Ascending aorta (tissue), 2 donors: ENCODE measurements at places on chromosomes 4 and X.

DNA sequence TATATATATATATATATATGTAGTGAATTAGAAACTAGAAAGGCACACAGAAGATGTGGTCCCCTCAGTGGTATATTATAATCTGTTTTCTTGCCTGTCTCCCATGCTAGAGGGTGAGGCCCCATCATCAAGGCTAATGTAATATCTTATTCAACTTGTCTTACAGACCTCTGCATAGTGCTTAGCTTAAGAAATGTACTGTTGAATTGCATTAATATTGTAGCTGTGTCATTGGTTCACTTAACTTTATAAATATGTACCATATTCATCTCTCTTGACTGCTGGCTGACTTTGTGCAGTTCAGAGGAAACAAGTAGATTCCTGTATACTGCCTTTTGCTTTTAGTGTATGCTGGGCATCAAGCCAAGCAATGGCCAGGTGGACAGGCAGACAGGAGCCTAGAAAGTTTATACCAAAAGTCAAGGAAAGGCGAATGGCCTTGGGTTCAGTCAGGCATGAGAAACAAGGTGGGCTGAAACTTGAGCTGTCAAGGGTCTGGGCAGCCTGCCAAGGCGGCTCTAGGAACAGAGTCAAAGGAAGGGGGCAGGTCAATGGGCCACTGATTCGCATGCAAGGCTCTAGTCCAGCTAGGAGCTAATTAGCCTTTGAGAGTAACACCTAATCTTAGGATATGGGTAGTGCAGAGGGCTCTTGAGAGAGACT is 78.8 kb upstream of the LEF1 start:
- no peaks in the 10 kb centered on the region for H3K4me1 ChIP-seq
- no peak for DNase-seq
- H3K27me3 ChIP-seq, result no peaks in the 10 kb centered on the region
- H3K36me3 ChIP-seq, result no peaks in the 10 kb centered on the region
- no peak overlapping the region for H3K4me3 ChIP-seq

GRCh38 chr4:124433500-124433899 is 279.0 kb downstream of the ANKRD50 start:
- H3K27me3 ChIP-seq, result no peaks in the 10 kb centered on the region
- H3K4me1 ChIP-seq, result no peaks in the 10 kb centered on the region
- no peak overlapping the region for H3K27ac ChIP-seq
- no peak overlapping the region for H3K4me3 ChIP-seq
- H3K36me3 ChIP-seq, result no peaks in the 10 kb centered on the region

DNA sequence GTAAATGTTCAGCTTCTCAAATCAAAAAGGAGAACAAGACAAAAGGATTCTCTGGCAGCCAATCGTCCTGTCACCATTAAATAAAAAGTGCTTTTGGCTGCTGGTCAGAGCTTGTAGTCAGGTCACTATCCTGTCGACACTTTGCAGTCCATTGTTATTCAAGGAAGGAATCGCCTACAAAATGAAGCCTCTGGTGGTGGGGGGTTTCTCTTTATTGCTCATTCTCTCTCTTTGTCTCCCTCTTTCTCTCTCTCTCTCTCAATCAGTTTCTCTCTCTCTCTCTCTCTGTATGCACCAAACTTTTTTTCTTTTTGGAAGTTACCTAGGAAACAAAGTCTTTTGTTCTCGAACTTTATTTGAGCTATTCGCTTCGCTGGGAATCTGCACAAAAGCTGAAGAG is 17.6 kb upstream of the SCML1 start:
- no peak overlapping the region for H3K27ac ChIP-seq
- H3K27me3 ChIP-seq, result no peaks in the 10 kb centered on the region
- DNase-seq, result no peak
- no peak overlapping the region for H3K4me3 ChIP-seq
- no peaks in the 10 kb centered on the region for H3K4me1 ChIP-seq

- H3K27me3 ChIP-seq, result no peaks in the 10 kb centered on the region
- H3K27ac ChIP-seq, result no peak overlapping the region
- no peaks in the 10 kb centered on the region for H3K36me3 ChIP-seq
- peaks cover 6% of the 10 kb centered on the region for H3K4me1 ChIP-seq
Measured at GRCh38 chr4:75742451-75742850, 18.1 kb downstream of the USO1 start.

DNA sequence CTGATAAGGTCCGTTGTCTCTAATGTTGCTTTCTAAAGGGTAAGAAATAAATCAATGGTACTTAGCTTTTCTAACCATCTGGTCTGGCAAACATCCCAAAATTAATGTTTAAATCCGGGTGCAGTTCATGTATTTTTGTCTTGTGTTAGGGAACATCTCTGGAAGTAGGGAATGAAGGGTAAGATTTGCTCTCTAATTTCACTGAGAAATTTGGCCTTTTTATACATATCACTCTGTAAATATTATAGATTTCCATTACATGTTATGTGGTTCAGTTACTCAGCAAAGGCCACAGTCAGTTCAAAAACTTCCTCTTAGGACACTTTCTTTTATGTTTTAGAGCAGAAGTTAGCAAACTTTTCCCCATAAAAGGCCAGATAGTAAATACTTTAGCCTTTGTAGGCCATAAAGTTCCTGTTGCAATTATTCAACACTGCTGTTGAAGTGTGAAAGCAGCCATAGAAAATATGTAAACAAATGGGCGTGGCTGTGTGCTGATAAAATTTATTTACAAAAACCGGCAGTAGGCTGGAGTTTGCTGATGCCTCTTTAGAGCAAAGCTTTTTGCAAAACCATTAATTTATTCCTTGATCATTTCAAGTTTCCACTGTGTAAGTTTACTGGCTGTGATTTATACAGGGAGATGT is 218.1 kb downstream of the ANTXR2 start:
- no peak for DNase-seq
- H3K4me3 ChIP-seq, result no peak overlapping the region
- H3K27ac ChIP-seq, result no peak overlapping the region
- no peaks in the 10 kb centered on the region for H3K4me1 ChIP-seq
- H3K27me3 ChIP-seq, result no peaks in the 10 kb centered on the region

DNA sequence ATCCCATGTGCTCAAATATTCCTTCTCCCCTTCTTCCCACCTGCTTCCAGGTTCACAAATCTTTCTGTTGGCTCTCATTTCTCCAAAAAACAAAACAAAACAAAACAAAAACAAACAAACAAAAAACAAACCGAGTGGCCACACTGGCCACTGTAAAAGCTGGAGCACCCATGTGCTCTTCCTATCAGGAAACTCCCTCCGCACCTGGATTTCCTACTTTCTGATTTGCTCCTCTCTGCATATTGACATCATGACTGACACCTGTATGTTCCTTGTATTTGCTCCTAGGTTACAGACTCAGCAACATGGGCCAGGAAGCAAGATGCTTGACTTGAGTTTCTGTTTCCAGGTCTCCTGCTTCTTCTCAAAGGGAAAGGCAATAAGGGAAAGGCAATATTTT is 258.8 kb downstream of the GPC3 start:
- H3K27me3 ChIP-seq, result no peaks in the 10 kb centered on the region
- no peak overlapping the region for H3K4me3 ChIP-seq
- no peak overlapping the region for H3K27ac ChIP-seq
- H3K4me1 ChIP-seq, result no peaks in the 10 kb centered on the region

GRCh38 chrX:67582436-67582835 is 38.6 kb downstream of the AR start:
- H3K4me3 ChIP-seq, result no peak overlapping the region
- no peaks in the 10 kb centered on the region for H3K4me1 ChIP-seq
- DNase-seq, result no peak
- no peaks in the 10 kb centered on the region for H3K36me3 ChIP-seq
- no peak overlapping the region for H3K27ac ChIP-seq

DNA sequence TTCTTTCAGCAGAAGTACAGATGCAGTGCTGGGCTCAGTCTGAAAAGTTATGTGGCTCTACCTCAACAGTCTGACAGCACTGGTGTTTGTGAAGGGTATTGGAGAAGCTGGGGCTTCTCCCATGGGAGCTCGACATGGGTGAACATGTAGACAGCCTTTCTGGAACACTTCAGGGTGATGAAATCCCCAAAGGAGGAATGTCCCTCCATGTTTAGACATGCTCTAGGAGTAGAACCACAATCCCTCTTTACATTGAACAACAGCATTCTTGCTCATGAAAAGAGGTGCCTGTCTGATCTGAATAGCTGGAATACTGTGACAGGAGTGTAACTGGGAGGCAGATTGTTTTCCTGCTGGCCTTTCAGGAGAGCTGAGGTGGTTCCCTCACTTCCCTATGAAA is 53.8 kb upstream of the NAP1L2 start:
- no peak for DNase-seq
- H3K36me3 ChIP-seq, result no peaks in the 10 kb centered on the region
- H3K4me3 ChIP-seq, result no peak overlapping the region
- no peaks in the 10 kb centered on the region for H3K27me3 ChIP-seq
- no peaks in the 10 kb centered on the region for H3K4me1 ChIP-seq
- H3K27ac ChIP-seq, result no peak overlapping the region

DNA sequence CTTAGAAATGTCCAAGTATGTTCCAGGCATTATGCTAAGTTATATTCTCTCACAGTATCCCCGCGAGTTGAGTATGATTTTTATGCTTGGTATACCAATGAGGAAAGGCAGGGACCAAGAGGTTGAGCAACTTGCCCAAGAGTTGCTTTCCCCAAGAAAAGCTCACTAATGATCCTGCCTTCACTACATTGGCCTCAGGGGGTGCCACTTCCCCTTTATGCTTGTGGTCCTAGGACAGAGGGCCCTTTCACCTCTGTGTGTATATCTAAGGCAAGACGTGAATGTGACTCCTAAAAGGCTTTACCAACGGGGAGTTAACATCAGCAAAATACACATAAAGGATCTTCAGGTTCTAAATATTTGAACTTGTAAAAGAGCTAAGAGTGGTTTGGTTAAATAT is 164.4 kb upstream of the CPEB2 start:
- DNase-seq, result no peak
- H3K36me3 ChIP-seq, result no peaks in the 10 kb centered on the region
- no peaks in the 10 kb centered on the region for H3K27me3 ChIP-seq
- H3K27ac ChIP-seq, result no peak overlapping the region
- no peak overlapping the region for H3K4me3 ChIP-seq

- H3K4me3 ChIP-seq, result no peak overlapping the region
- no peaks in the 10 kb centered on the region for H3K4me1 ChIP-seq
- H3K36me3 ChIP-seq, result no peaks in the 10 kb centered on the region
- no peak overlapping the region for H3K27ac ChIP-seq
Measured at GRCh38 chrX:81489987-81490386, 288.1 kb downstream of the SH3BGRL start.

DNA sequence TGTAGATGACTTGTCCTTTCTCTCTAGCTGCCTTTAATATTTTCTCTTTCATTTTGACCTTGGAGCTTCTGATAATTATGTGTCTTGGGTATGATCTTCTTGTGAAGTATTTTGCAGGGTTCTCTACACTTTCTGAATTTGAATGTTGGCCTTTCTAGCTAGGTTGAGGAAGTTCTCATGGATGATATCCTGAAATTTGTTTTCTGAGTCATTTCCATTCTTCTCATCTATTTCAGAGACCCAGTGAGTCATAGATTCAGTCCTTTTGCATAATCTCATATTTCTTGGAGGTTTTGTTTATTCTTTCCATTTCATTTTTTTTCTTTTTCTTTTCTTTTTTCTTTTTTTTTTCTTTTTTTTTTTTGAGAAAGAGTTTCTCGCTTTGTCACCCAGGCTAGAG is 585.7 kb upstream of the PABPC4L start:
- H3K27me3 ChIP-seq, result no peaks in the 10 kb centered on the region
- H3K4me3 ChIP-seq, result no peak overlapping the region
- no peaks in the 10 kb centered on the region for H3K4me1 ChIP-seq
- DNase-seq, result no peak
- H3K36me3 ChIP-seq, result no peaks in the 10 kb centered on the region
- no peak overlapping the region for H3K27ac ChIP-seq

DNA sequence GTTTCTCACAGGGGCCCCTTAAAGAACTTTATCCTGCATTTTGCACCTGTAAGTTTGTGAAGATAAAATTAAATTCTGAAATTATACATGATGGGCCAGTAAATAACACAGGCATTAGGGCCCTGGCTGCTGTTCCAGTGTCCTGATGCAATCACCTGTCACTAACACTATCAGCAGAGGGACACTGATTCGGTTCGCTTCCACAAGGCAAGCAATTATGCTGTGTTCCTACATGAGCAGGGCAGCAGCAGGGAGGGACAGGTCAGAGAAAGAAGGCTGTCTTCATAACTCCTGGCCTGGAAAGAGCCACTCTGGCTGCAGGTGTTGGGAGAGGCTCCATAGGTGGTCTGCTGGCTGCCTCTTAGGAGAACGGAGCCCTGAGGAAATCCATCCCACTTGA is 487.3 kb downstream of the MID1IP1 start:
- no peak overlapping the region for H3K4me3 ChIP-seq
- no peaks in the 10 kb centered on the region for H3K27me3 ChIP-seq
- no peaks in the 10 kb centered on the region for H3K4me1 ChIP-seq
- no peak overlapping the region for H3K27ac ChIP-seq

DNA sequence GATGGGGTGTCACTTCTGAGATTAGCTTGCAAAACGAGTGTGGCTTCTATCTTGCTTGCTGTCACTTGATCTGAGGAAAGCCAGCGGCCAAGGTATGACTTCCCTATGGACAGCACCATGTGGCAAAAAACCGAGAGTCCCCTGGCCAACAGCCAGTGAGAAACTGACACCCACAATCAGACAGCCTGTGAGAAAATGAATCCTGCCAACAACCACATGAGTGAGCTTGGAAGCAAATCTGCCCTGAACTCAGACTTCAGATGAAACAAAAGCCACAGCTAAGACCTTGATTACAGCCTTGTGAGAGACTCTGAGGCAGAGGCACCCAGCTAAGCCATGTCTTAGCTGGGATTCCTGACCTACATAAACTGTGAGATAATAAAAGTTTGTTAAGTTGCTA is 45.5 kb downstream of the PPP1R2C start:
- no peak for DNase-seq
- H3K27ac ChIP-seq, result no peak overlapping the region
- no peaks in the 10 kb centered on the region for H3K4me1 ChIP-seq
